ENCODE measurements at places on chromosomes 12 and 14. TPM values are rescaled to one million over a fixed set of nuclear protein-coding genes. Genes with fewer than 3 reads are reported as not detected.

PAPOLA gene
- 191 TPM for polyA plus RNA-seq

DLGAP5 gene
- 9.0 TPM for polyA plus RNA-seq

- DNase-seq = no peak
These were observed 881 bp downstream of the PYGL start for GRCh38 chr14:50943261-50943942.

DNA sequence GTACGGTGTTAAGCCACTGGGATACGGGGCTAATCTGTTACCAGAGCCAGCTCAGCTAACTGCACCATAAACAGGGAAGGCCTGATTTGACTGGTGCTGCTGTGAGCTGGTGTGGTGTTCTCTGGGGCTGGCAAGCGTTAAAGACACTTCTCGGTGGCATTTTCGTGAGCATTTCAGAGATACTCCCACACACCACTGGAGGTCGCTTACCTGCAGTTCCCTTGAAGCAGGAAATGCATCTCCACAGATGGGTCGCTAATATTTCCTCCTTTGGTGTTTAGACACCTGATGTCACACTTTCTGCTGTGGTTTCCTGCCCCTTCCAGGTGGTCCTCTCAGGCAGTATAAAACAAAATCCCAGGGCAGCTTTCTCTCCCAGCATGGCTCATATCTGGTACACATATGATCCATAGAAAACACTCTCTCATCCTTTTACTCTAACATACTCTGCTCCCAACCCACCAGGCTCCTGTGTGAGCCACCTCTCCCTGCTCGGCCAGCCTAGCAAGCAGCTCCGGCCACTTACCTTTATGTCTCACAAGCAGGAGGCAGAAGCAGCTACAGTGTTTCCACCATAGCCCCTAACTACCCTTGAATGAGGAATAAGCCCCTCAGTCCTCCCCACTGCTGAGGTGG is 129.9 kb upstream of the GRIN2B start:
- no peak for DNase-seq
